ENCODE measurements at places on chromosomes 11 and 22. TPM values are rescaled to one million over a fixed set of nuclear protein-coding genes. Genes with fewer than 3 reads are reported as not detected.

RASL10A gene
- 0.30 TPM for total RNA-seq

LRRN4CL gene
- not detected for total RNA-seq

NLRP14 gene
- 0.05 TPM for total RNA-seq

RPS6KA4 gene
- 9.2 TPM for total RNA-seq

GLB1L2 gene
- total RNA-seq = 0.63 TPM

C11orf97 gene
- not detected for total RNA-seq

OR4A16 gene
- total RNA-seq = not detected

RASD2 gene
- total RNA-seq = 1.4 TPM

TEX54 gene
- 0.59 TPM for total RNA-seq

PKNOX2 gene
- total RNA-seq = not detected

DLG2 gene
- total RNA-seq = 2.0 TPM

PITPNB gene
- 37.6 TPM for total RNA-seq

MPZL3 gene
- total RNA-seq = 30.2 TPM

KLHDC7B gene
- 2.3 TPM for total RNA-seq

OR52N4 gene
- total RNA-seq = 0.50 TPM

- no peak for DNase-seq
Measured at GRCh38 chr11:35784699-35785098, 122.1 kb downstream of the TRIM44 start.

DNA sequence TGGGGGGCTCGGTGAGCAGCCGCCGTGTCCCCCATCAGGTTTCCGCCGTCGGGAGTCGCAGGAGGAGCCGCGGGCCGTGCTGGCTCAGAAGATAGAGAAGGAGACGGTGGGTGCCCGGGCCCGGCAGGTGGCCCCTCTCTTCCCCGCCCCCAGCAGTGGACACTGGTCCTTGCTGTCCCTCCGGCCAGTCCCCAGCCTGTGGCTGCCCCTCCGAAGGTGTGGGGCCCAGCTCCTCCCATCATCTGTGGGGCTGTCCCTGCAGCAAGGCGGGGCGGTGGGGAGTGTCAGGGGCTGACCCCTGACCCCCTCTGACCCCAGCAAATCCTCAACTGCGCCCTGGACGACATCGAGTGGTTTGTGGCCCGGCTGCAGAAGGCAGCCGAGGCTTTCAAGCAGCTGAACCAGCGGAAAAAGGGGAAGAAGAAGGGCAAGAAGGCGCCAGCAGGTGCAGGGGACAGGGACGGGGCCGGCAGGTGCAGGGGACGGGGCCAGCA is 15.3 kb downstream of the EPS8L2 start:
- no peak for DNase-seq

GRCh38 chr11:18071098-18071705 is 25.1 kb upstream of the TPH1 start:
- no peak for DNase-seq

- no peak for DNase-seq
Measured at GRCh38 chr22:50676661-50677492, 4.3 kb downstream of the SHANK3 start.

- no peak for DNase-seq
Measured at GRCh38 chr11:127269911-127270310, 269.3 kb upstream of the KIRREL3 start.

DNA sequence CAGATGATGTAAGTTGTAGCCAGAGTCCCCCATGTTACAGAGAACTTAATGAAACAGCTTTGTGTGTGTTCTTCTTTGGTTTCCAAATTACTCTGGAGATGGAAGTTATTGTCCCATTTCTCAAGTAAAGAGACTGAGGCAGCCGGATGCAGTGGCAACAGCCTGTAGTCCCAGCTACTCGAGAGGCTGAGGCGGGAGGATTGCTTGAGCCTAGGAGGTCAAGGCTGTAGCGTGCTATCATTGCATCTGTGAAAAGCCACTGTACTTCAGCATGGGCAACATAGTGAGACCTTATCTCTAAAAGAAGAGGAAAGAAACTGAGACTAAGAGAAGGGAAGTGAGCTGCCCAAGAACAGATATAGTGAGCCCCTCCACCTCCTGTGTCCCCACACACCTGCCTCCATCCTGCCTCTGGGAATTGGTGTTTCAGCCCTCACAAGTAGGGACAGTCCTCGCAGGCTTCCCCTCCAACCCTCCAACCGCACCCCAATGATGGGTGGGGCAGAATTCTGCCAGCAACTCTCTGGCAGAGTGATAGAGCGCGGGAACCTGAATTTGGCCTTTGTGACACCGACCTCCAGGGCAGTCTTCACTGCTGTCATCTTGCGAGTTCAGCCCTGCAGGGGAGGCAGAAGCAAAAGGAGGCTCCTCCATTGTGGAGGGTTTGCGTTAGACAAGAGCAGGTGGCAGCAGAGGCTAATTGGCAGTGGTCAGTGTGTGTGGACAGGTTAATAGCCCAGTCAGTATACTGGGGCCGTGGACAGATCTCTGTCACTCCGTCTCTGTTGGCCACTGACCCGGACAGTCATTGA is 1.6 kb downstream of the PDXP start:
- no peak for DNase-seq

GRCh38 chr22:30277547-30278344 is 11.1 kb upstream of the OSM start:
- DNase-seq = no peak

DNA sequence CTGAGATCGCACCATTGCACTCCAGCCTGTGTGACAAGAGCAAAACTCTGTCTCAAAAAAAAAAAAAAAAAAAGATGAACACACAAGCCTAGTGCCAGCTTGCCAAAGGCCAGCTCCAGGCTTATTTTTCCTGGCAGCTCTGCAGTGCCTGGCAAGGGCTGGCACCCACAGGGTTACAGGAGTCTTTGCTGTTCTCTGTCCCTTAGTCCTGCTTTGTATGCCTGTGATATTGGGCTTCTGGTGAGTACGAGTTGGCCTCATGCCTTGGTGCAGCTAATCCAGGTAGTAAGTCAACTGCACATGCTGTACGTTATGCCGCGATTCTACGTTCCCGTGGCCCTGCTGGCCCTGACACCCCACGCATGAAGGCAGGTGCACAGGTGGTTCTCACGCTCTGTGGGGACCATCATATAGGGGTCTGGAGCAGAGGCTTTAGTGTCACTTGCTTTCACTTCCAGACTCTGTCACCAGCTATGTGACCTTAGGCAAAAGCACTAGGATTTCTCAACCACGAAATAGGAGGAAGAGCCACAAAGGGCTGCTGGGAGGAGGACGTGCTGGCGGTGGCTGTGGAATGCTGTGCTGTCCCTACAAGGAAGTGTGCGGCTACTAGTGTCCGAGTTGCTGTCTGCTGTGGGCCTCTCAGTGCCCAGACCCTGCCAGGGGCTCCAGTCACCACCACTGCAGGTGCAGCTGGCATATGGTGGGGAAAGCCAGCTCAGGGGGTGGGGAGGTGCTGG is 21.4 kb upstream of the RASL10A start:
- DNase-seq = no peak

GRCh38 chr11:125315079-125315740 is 150.7 kb downstream of the PKNOX2 start:
- no peak for DNase-seq

- DNase-seq = no peak
Measured at GRCh38 chr11:41237382-41237781, 222.1 kb downstream of the LRRC4C start.

GRCh38 chr11:126879516-126879915 is 121.1 kb downstream of the KIRREL3 start:
- DNase-seq = no peak

GRCh38 chr11:95245038-95245437 is 14.0 kb upstream of the SESN3 start:
- DNase-seq = no peak

DNA sequence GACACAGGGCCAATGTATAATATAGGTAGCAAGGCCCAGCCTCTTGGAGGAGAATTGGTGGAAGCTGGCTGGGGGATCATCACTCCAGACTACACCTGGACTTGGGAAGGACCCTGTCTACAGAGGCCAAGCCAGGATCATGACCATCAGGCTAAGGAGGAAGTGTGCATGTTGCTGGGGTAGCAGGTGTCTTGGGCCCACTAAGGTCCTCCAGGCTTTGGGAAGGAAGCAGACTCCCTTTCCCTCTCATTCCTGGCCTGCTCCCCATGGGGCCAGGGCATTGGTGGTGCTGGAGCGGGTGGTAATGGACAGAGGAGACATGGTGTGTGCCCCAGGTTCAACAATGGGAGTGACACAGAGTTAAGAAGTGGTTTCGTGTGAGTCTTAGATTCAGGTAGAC is 16.0 kb upstream of the TUB start:
- no peak for DNase-seq

GRCh38 chr11:112806876-112807275 is 154.3 kb upstream of the NCAM1 start:
- no peak for DNase-seq

- no peak for DNase-seq
Measured at GRCh38 chr11:122229078-122229477, 113.1 kb upstream of the BLID start.

DNA sequence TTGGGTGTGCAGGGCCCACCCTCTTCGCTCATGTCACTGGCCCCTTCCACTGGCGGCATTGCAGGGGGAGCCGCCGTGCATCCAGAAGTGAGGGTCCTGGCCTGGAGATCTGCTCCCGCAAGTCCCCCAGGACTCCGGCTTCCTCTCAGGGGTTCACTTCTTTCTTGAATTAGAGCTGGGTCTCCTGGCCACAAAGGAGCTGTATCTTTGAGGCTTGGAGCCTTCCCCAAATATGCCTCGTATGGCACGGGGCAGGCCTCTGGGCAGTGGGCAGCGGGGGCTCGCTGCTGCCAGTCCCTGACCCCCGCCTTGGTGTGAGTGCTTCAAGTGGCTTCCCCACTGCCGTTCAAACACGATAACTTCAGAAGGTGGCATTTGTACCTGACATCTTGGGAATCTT is 7.4 kb upstream of the IFITM3 start:
- no peak for DNase-seq

DNA sequence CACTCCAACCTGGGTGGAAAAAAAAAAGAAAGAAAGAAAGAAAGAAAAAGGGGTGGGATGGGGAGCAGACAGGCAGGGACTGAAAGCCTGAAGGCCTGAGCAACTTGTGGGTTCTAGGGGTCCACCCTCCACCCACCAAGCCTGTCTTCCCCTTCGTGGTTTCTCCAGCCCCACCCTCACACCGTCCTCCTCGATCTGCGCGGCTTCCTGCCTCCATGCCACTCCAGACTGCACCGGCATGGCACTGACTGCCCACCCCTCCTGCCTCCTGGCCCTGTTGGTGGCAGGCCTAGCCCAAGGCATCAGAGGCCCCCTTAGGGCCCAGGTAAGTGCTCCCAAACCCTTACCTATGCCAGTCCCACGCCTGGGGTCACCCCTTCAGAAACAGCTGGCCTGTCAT is at the start of gene CTSW:
CTSW (plus strand) TSS at position 221 of the 400 bp plus-strand sequence; CDS start at position 239, 18 bp downstream.
- DNase-seq = no peak

DNA sequence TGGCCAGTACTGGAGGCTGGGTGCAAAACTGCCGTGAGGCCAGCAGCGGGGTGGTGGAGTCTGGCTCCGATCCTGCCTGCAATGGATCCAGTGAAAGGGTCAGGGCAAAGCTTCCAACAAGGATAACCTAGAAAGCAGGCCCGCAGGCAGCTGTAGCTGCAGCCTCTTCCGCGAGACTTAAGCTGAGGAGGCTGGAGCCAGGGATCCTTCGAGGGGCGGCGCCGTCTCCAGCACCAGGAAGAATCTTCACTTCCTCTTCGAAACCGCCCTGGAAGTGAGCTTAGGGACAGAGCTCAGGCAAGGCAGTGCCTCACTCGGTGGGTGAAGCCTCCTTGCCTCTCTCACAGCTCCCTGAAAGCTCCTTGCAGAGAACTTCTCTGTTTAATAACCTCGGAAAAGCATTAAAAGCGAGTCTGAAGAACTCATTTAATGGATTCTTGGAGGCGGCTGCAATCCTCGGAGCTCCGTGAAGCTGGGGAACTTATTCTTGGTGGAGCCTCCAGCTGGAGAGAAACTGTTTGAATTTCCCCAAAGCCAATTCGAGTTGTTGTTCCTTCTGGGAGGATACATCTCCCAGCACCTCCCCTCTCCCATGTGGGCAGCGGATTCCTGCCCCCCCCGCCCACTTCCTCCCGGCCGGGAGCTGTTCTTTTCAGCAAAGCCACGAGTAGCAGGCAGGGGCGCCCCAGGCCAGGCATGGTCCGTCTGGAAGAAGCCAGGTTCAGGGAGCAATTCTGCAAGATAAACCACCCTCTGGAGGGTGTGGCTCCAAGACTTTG is 169.9 kb downstream of the CTTN start:
- no peak for DNase-seq

DNA sequence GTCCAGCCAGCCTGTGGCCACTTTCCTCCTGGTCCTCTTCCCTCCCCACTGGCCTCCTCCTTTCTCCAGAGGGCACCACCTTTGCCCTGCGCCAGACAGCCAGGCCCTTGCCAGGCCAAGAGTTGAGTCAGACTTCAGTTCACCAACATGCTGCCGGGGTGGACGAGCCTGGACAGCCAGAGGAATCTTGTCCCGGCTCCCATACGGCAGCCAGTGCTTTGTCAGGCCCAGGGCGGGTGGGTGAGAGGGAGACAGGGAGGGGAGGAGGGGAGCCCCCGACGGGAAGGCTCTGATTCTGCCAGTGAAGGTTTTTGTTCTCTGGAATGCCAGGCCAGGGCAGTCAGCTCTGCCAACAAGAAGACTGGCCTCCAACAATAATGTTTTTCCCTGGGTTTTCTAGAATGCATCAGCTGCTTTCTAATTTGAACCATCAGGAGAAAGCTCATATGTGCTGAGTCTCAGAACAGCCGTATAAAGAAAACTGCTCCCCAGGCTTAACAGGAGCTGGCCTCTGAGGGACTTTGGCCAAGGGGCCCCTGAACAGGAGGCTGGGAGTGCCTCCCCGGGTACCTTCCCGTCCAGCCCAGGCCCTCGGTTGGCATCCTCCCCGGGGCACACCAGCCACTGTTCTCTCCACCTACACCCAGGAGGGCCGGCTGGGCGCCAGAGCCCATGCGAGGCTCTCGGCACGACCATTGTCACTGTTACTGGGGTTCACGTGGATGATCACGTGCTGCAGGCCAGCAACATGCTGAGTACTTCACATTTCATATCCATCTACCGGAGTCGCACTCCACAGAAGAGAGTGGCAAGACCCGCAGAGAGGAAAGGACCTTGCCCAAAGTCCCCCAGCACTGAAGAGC is 28.6 kb downstream of the LIF start:
- no peak for DNase-seq

- DNase-seq = no peak
Measured at GRCh38 chr22:47591709-47592108, 829.3 kb downstream of the TBC1D22A start.

DNA sequence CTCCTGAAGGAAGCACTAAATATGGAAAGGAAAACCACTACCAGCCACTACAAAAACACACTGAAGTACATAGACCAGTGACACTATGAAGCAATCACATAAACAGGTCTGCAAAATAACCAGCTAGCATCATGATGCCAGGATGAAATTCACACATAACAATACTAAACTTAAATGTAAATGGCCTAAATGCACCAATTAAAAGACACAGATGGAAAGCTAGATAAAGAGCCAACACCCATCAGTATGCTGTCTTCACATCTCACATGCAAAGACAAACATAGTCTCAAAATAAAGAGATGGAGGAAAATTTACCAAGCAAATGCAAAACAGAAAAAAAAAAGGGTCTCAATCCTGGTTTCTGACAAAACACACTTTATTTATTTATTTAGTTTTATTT is 171.7 kb downstream of the TTC28 start:
- DNase-seq = no peak

GRCh38 chr11:121321614-121322243 is 29.2 kb downstream of the SC5D start:
- peak; percentile 12 for DNase-seq

GRCh38 chr11:105862736-105863367 is 159.2 kb downstream of the MSANTD4 start:
- no peak for DNase-seq

Measured in CD4-positive, alpha-beta T cell (primary cell).